Karpas-422 (cell line): ENCODE measurements at places on chromosomes 3 and 15. TPM values are rescaled to one million over a fixed set of nuclear protein-coding genes. Genes with fewer than 3 reads are reported as not detected.

The TXNRD3 gene
- total RNA-seq, result not detected in 2 replicates

The NECTIN3 gene
- total RNA-seq, result not detected in 2 replicates

The RTP2 gene
- total RNA-seq, result not detected in 2 replicates

The C3orf18 gene
- total RNA-seq, result 0.15 and 3.3 TPM in 2 replicates

The GABRR3 gene
- total RNA-seq, result not detected in 2 replicates

The PLSCR4 gene
- not detected in 2 replicates for total RNA-seq

The PKM gene
- total RNA-seq, result 869 and 996 TPM in 2 replicates
